ENCODE measurements at places on chromosomes 16 and 17.

- DNase-seq, result no peak
These were observed 147.0 kb downstream of the SHISA6 start for GRCh38 chr17:11388054-11388453.

DNA sequence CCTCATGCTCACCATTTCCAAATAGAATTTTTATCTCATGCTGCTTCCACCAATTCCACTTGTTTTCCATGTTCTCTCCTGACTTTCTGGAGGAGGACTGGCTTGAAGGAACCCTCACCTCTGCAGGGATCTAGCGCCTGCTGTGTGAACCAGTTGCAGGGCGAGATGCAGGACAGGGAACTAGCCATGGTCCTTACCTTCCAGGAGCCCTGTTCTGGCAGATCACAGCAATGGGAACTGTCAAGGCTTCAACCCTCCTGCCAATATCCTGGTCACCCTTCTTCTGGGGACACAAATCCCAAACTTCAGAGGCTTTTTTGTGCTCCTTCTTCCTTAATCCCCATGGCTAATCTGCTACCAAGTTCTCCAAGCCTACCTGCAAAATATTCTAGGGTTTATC is 60.4 kb upstream of the MMP2 start:
- DNase-seq, result no peak

- no peak for DNase-seq
These were observed 2.9 kb downstream of the CFAP97D1 start for GRCh38 chr17:43782913-43783680.

- no peak for DNase-seq
These were observed 129.2 kb downstream of the USP31 start for GRCh38 chr16:23020084-23020483.

DNA sequence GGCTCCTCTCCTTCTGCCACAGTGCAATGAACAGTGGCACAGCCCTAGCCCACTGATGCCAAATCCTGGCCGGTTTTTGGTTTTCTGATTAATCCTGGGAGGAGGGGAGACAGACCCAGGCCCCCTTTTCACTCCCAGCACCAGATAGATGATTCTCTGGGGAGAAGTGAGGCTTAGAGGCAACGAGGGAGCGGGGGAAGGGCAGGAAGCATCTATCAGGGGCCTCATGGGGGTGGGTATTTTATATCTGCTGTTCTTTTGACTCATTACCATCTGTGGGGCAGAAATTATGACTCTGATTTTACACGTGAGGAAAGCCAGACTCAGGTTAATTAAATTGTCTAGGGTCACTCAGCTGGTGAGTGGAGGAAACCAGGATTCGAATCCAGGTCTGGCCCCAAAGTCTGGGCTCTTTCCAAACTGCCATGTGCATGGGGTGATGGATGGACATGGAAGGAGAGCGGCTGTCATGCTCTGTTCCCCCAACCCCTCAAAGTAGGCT is 79.4 kb downstream of the MRM1 start:
- no peak for DNase-seq

GRCh38 chr17:60036796-60037677 is 41.7 kb downstream of the HEATR6 start:
- DNase-seq, result peak; percentile 67

DNA sequence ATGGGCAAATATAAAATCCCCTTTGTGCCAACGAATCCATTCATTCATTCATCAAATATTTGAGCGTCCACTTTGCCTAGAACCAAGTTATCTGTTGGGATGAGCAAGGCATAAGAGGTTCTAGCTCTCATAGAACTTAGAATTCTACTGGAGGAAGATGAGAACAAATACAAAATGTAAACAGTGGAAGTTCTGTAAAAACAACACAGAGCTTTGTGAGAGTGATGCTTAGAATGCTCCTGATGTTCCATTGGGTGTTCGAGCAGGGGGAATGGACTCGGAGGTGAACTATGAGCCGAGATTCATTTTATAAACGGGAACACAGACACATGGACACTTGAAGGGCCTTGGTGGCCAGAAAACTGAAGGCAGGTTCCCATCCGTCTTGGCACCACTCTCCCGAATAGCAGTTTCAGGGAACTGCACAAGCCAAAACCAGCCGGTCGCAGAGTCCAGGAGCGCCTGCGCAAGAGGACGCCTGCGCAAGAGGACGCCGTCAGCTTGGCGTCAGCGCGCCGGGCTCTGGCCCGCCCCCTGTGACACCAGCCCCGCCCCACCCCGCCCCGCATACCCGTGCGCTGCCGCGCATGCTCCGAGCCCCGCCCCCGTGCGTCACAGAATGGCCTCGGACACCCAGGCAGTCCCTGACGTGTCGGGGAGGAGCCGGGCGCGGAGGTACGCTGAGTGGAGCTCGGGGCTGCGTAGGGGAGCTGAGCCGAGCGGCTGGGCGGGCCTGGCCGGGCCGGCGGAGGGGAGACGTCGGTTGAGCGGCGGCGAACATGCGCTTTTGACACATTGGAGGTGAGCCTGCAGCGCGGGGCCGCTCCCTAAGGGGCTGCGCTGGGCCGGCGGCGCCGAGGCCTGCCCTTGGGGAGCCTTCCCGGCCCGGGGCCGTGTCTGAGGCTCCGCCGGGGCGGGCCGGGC is at the start of gene NDEL1:
TSS of gene NDEL1 (plus strand) at position 640 of the 924 bp plus-strand sequence. CDS start 8,388 bp downstream, outside the sequence.
- DNase-seq, result peak; percentile 94

DNA sequence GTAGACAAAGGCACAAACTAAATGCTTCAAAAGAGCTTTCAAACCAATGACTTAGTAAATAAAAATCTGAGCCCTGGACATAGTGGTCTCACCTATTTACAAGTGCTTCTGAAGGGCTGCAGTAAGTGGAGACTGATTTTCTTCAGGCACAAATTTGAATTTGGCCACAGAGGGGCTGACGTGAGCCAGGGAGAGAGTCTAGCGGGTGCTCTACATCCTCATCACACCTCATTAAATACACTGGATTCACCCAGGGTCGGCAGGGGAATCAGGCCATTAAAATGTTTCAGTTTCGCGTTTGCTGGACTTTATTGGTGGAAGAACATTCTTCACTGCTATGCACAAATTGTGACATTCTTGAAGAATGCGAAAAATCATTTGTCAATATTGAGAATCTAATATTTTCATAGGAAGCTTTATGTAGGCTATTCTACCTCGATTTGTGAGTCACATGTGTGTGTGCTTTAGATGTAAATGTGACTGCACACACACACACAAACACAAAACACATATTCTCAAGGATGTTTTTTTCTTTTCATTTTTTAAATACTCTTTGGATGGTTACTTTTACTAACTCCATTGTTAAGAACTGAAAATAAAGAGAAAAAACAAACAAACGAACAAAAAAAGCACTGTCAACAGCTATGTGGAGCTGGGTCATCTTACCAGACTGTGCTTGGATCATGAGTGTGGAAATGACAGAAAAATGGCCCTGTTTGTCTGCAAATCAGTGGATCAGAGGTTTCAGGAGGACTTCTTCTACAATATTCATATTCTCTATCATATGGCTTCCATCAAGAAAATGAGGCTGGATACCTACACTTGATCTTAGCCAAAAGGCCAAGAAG is 58.9 kb downstream of the CDH11 start:
- DNase-seq, result no peak

- DNase-seq, result no peak
These were observed 222.5 kb upstream of the GSE1 start for GRCh38 chr16:85390511-85391174.

- DNase-seq, result no peak
These were observed 89.2 kb upstream of the BRD7 start for GRCh38 chr16:50457979-50458491.

GRCh38 chr17:54937018-54937417 is 31.4 kb downstream of the COX11 start:
- no peak for DNase-seq

GRCh38 chr17:72692676-72693075 is 399.8 kb downstream of the SLC39A11 start:
- no peak for DNase-seq

DNA sequence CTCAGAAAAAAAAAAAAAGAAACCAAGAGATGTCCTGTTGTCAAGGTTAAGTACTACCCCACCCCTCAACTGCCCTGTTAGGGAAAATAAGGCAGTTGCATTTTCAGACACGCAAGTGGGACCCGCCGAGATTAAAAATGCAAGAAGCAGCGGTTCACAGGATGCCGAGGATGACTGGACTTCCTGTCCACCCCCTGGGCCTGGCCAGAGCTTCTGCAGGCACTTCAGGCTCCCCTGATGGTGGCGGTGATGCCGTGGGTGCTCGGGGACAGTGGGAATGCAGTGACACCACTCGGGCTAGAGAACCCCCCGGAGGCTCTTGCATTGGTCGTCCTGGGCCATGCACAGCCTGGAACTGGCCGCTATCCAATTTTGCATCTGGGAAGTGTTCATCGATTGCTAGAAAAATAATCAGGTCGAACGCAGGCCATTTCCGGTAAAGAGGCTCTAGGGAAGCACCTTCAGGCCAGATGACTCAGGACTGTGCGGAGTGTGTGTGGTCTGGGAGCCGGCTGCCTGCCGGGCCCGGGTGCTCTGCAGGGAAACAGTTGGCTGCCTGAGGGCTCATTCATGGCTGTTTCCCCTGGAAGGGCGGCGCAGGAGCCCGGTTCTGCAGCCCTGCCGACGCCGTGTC is 13.4 kb upstream of the CRISPLD2 start:
- DNase-seq, result no peak

- DNase-seq, result no peak
These were observed 33.6 kb downstream of the TEKT5 start for GRCh38 chr16:10660950-10661635.

- no peak for DNase-seq
These were observed 245.3 kb downstream of the GSG1L start for GRCh38 chr16:27818246-27818645.

DNA sequence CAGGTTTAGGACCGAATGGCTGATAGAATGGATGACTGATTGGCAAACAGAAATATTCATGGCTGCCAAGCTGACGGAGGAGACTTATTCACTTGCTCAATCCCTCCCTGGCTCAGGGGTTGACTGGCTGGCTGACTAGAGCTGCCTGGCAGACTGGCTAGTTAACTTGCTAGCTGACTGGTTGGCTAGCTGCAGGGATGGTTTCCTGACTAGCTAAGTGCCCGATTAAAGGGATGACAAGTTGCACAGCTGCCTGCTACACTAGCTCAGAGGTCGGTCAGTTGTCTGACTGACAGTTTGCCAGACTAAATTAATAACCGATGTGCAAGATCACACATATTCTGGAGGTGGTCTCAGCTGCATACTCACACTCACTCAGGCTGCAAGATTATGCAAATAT is 1208.4 kb upstream of the CDH8 start:
- no peak for DNase-seq

DNA sequence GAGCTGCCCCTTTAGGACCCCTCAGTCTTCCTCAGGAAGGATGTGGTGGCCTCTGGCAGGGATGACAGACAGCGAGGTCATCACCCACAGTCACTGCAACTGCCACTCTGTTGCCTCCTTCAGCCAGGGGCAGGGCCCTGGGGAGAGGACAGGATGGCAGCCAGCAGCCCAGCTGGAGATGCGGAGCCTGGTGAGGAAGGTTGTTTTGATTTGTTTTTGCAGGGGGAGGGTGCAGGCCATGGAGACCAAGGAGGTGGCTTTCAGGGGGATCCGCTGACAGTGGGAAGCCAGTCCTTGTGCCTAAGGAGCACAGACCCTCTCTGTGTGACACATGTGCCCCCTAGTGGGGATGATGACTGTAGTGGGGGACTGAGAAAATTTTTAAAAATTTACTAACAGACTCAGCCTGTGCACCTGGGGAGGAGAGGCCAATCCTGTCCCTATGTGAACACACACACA is 7.4 kb downstream of the PRCD start:
- DNase-seq, result peak; percentile 8

DNA sequence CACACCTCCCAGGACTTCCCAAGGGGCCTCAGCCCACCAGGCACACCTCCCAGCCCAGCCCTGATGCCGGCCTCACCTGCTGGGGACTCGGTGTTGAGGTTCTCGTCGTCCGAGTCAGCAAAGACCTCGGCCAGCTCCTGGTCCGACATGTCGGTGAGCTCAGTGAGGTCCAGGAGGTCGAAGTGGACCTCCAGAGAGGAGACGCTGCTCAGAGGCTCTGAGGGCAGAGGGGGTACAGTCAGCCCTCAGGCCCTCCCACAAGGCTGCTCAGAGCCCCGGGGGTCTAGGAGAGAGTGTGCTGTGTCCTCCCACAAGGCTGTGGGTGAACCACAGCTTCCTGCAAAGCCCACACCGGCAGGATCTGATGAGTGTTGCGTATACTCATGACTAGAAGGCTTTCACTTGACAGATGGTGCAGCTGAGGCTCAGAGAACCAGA is 10.5 kb downstream of the DBNDD1 start:
- DNase-seq, result no peak

DNA sequence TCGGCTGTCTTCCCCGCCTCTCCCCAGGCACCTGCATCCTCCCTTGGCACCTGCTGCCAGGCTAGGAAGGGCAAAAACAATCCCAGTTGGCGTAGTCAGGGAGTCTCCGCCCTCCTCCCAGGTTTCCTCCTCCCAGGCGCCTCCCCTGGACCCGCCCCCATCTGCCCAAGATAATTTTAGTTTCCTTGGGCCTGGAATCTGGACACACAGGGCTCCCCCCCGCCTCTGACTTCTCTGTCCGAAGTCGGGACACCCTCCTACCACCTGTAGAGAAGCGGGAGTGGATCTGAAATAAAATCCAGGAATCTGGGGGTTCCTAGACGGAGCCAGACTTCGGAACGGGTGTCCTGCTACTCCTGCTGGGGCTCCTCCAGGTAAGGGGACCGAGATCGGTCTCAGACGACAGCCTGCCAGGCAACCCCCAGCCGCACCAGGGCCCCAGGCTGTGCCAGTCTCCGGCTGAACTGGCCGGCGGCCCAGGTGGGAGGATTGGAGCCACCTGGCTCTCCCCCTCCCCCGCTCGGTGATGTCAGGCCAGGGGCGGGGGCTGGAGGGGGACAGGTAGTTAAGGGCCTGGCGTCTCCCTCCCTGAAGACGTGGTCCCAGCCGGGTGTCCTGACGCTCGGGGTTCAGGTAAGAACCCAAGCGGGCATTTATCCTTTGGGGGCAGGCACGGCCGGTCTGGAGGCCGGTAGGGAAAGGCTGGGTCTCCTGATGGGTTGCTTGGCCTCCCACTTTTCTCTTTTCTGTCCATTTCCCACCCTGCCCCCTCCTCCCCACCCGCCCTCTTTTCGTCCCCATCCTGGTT is at the start of gene GRB7:
TSS of gene GRB7 (plus strand) at position 179 of the 808 bp plus-strand sequence. CDS start 4,364 bp downstream, outside the sequence.
- DNase-seq, result peak; percentile 80

DNA sequence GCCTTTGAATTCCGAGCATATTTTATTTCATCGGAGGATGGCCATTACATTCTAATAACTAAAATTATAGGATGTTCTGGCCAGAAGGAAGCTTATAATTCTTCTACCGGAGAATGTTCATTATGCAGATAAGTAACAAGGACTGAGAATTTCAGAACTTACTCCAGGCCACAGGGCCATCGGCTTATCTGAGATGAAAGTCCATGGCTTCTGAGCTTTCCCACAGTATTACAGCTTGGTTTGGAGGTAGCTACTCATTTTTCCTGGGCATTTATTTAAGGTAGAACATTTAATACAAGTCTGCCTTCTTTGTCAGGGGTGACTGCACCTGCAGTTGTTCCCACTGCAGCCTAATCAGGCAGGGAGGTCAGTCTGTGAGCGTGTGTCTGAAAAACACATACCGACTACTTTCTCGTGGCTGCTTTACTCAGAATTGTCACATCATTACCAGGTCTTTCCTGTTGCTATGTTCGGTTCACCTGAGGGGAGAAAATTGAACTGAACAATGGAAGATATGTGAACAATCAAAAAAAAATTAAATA is 219.7 kb upstream of the CPHXL start:
- DNase-seq, result no peak

Measured in NCI-H748 treated with DMSO at 0.1 percent for 48 hours (cell line).